ENCODE measurements at places on chromosomes 11 and 22. TPM values are rescaled to one million over a fixed set of nuclear protein-coding genes. Genes with fewer than 3 reads are reported as not detected.

DNA sequence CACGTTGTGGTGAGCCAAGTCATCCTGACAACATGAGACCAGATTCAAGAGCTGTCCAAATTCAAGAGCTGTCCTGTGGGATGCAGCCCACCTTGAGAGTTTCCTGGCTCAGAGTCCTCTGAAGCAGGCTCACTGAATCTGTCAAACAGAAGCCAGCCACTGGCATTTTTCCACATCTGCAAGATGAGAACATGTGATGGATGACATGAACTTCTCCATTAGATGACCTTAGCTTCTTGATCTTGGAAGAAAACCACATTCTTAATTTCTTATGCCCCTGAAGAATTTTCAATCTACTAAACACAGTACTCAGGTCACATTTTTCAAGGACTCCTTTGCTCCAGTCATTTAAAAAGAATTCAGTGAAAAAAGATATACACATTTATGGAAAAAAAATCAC, 291.0 kb downstream of the GUCY1A2 start:
- DNase-seq, result no peak

GRCh38 chr22:30877662-30878515, 90.7 kb downstream of the MORC2 start:
- DNase-seq, result peak; percentile 59

DNA sequence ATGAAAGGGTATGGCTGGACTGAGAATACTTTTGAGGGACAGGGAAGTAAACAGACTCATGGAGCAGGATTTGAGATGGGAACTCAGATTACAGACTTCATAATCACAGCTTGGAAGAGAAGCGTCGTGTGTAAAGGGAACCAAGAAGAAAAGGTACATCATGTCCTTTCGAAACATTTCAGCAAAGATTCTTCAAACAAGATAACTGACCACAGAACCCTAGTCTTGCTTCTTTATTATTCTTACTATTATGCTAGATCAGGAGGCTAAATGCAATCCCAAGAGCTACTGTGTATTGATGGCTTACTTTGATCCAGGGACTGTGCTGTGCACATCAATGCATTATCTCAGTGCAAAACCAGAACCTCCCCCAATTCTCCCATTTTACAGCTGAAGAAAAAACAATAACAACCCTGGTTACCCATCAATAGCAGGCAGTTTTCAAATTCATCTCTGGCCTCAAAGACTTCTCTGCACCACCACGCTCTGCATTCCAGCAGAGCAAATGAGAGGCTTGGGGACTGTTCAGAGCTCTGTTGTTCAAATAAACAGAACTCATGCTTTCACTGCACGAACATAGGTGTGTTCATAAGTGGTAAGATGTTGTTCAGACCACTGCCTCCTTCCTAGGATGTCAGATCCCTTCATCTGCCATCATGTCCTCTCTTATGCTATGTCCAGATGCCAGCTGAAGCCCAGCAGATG, 104.8 kb upstream of the NAV2 start:
- no peak for DNase-seq

GRCh38 chr11:134656861-134657540, 245.0 kb upstream of the B3GAT1 start:
- peak; percentile 30 for DNase-seq

DNA sequence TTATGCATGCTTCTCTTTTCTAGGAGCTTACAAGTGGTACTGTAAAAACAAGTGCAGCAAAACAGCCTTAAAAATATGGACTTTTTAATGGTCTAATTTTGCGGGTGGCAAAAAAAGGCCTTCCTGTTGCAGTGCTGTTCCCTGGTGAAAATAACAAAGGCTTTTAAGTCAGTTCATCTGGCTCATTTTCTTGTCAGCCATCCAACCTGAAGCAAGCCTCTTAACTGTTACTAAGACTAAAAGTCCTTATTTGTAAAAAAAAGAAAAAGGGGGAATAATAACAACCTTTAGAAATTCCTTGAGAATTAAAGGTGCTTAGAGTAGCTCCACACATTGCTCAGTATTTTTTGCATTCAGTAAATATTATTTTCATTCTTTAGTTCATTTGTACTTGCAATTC, 200.5 kb upstream of the CHORDC1 start:
- DNase-seq, result no peak

DNA sequence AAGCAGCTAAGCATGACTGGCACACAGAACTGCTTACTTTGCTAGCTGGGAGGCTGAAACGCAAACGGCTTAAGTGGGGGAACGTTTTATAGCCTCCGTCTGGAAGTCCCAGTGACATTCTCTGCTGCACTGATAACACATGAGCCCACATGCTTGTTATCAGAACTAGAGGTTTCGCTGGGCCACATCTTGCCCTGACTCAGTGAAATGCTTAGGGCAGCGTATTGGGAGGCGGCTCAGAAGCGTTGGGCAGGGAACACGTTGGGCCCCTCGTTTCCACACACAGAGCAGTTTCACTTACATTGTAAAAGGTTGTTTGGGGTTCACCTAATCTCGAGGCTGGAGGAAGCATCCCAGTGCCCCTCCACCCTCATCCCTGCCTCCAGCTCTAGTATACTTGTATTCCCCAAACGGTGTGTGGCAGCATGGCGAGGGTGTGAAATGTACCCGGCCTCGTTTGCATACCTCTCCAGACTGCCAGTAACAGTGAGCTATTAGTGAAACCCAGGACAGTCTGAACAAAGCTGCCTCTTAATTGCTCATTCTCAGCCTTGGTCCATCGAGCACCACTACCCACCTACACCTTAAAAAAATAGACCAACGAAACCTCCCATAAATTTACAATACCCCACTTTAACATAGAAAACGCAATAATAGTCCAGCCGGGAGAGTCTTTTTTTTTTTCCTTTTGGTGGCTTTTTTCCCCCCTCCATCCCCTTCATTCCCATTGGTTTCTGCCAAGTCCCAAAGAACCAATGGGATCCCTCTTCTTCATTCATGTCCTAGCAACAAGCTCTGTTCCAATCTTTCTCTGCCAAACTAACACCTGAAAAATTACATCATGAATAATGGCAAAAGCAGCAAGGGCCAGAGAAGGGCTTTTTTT, 218.8 kb upstream of the SORL1-AS1 start:
- peak; percentile 92 for DNase-seq

DNA sequence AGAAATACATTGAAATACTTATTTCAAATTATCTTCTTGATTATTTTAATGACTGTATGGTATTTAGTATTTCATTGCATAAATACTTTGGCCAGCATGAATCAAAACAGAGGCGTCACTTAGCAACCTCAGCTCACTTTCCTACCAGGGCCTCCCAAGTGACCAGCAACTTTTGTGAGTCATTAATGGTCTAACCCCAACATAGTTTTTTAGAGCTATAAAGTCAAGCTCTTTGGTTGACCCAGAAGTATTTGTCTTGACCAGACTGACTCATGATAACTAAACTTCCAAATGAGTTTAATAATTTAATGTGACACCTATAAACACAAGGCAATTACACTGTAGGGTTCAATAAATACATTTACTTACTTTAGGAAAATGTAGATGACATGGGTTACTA, 27.9 kb upstream of the RBMXL2 start:
- DNase-seq, result no peak

- no peak for DNase-seq
These were observed 19.6 kb upstream of the MOGAT2 start for GRCh38 chr11:75697906-75698581.

KRTAP5-11 gene
- polyA plus RNA-seq, result not detected

SLC5A1 gene
- polyA plus RNA-seq, result 1.0 TPM

Data from kidney (tissue), 22 donors.